NCI-H2171 treated with DMSO at 0.1 percent for 48 hours (cell line): ENCODE measurements at places on chromosomes 7 and 10.

GRCh38 chr7:105656922-105657521, 75.7 kb upstream of the EFCAB10 start:
- DNase-seq = no peak

- no peak for DNase-seq
Observed at GRCh38 chr10:91679296-91679695, 46.4 kb upstream of the PPP1R3C start.

DNA sequence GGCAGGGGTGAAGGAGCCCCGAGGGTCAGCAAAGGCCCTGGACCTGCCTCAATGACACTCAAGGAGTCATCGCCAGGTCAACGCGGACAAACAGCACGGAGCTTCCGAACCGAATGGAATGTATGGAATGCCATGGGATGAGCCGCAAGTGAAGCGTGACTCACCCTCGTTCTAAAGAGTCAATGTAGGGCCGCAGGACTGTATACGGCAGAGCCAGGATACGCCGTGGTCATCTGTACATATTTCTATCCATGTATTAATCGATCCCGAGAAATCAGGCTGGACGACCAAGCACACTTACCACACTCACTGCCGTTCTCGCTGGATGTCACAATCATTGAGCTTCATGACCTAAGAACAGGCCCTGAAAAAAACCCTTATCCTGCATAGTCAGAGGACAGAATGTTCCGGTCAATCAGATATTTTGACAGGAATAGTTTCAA, 4.3 kb downstream of the SNX8 start:
- DNase-seq = no peak

DNA sequence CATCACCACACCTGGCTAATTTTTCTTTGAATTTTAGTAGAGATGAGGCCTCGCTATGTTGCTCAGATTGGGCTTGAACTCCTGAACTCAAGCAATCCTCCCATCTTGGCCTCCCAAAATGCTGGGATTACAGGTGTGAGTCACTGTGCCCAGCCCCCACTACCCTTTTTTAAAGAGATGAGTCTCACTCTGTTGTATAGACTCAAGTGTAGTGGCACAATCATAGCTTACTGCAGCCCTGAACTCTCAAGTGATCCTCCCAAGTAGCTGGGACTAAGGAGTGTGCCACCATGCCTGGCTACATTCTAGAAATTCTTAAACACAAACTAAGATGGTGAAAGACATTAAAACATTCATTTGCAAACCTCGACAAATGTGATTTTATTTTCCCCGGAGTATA, 12.6 kb downstream of the SYPL1 start:
- no peak for DNase-seq

GRCh38 chr10:78516236-78516635, 482.6 kb downstream of the RPS24 start:
- DNase-seq = no peak

GRCh38 chr10:25575343-25575742, 358.7 kb upstream of the MYO3A start:
- no peak for DNase-seq

DNA sequence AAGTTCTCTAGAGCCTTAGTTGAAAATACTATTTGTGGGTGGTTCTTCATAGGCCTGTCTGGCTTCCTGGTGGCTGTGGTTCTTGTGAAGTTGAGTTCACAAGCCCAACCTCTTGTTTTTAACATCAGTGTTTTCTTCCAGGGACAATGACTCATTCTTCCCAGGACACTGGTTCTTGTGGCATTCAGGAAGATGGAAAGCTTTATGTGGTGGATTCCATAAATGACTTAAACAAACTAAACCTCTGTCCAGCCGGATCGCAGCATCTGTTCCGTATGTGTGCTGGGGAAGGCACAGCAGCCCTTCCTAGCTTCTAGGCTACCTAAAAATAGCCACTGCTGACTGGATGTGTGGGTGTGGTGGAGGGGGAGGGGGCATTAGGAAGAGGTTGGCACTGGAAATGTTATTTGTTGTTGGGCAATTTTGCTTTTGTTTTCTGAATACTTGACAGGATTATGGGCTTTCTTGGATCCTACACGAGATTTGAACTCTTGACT, 3.9 kb downstream of the LSMEM1 start:
- no peak for DNase-seq

- DNase-seq = no peak
Observed at GRCh38 chr7:4905171-4905570, 21.7 kb upstream of the RADIL start.

DNA sequence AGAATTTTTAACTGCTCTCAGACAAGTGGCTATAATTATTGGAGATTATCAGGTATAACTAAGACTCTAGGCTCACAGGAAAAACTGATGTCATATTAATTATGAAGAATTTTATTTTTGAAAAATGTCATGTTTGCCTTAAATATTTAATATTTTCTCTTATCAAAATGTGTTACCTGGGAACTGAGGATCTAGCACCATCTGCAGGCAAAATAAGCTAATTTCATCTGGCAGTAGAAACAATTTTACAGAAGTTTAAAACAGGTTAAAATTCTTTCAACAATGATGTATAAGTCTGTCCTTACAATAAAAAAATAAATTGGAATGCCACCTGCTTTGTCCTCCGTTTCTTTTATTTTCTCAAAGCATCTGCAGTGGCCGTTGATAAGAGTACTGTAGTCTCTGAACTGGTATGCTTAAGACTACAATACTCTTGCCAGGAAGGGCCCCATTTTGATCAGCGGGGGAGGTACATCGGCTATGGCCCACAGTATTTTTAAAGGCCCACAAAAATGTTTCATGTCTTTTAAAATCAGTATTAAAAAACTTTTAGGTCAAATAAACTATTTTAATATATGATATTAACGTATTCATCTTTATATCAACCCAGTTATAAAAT, 81.3 kb downstream of the VWDE start:
- peak; percentile 14 for DNase-seq

- peak; percentile 68 for DNase-seq
Observed at GRCh38 chr10:79904671-79905321, 44.1 kb downstream of the SFTPD start.

DNA sequence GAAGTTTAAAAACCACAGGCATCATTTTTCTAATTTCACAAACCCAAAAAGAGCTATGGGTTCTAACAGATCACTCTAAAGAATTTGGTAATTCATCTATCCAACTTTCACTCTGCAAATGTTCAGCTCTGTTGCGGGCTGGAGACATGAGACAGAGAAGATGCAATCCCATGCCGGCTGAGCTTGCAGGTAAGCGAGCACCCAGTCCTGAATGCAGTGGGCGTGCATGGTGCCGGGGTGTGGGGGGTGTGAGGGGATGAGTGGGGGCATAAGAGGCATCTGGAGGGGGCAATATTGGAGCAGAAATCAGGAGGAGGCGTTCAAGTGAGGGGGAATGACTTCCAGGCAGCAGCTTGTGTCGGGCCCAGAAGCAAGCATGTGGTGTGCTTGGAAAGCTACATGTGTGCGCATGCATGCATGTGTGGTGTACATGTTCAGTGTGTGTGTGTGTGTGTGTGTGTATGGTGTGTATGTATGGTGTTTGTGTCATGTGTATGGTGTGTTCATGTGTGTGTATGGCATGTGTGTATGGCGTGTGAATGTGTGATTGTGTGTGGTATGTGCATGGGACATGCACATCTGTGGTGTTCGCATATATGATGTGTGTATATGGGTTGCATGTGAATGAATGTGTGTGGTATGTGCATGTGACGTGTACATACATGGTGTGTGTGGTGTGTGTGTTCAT, 172.9 kb downstream of the PRKCQ start:
- DNase-seq = no peak

DNA sequence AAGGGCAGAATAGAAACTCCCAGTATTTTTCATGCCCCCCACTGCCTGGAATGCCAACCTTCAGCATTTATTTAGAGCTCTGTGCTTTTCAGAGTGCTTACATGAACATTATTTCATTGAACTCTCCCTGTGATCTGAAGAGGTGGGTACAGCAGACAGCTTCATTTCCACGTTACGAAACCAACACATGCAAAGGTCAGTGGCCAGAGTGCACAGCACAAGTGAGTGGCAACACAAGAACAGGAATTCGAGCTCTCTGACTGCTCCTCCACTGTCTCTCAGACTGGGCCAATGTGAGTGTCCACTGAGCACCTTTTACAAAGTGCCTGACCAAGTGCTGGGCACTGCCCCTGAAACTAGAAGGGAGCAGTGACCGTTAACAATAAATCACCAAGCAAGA, 162.9 kb downstream of the GLI3 start:
- DNase-seq = no peak
